IPS-NIHi11 (cell line): ENCODE measurements at places on chromosomes 7 and 10.
A peak's percentile ranks its signal among the peaks of the same experiment; 100 is the strongest.

DNA sequence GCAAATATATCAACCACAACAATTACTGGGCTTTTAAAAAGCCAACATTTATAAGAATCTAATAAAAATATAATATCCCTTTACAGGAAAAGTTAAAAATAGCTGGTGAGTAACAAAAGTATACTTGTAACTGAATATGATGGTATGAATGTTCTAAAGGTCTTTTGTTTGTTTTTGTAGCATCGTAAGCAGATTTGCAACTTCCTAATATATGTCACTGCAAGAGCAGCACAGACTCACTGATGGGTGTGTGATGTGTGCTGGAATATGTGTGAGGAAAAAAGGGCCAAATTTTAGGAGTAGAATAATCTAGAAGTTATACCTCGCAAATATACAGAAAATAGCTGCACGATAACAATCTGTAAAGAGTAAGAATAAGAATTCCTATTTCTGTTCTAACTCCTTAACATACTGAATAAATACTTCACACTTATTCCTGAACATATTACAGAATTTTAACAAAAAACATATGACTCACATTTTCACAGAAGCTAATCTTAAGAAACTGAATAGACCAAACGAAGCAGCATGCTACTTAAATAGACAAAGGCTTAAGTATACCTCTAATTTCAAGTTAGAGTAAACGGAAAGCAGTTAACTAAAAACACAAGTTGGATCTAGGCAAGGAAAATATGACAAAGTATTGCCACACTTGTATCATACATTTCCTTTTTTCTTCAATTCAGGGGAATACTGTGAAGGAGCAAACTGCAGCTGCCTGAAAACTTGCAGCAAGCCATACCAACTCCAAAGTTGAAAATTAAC is 9.6 kb downstream of the ETV1 start:
- no peak for DNase-seq

DNA sequence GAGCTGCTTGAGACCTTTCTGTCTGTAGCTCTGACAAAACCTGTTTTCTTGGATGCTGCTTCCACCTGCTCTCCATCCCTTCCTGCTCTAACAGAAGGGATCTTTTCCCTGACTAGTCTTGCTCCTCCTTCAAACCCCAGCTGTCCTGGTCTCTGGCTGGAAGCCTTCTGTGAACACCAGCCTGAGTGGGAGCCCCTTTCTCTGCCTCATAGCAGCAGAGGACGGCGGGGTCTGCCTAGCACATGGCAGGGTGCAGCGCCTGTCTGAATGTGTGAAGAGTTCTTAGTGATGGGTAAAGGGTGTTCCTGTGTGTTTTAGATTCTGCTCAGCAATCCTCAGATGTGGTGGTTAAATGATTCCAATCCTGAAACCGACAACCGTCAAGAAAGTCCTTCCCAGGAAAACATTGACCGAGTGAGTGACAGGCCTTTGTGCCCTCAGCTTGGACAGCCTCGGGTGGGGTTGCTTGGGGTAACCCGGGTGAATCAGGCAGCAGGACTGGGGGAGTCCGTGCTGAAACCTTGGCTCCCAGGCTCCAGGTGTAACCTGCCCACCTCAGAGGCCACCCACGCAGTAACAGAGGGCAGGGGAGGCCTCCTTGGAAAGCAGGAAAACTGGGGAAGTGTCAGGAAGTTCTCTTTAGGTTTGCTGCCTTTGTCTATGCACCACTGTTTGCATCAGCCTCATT is 34.1 kb downstream of the NUB1 start:
- no peak for DNase-seq

DNA sequence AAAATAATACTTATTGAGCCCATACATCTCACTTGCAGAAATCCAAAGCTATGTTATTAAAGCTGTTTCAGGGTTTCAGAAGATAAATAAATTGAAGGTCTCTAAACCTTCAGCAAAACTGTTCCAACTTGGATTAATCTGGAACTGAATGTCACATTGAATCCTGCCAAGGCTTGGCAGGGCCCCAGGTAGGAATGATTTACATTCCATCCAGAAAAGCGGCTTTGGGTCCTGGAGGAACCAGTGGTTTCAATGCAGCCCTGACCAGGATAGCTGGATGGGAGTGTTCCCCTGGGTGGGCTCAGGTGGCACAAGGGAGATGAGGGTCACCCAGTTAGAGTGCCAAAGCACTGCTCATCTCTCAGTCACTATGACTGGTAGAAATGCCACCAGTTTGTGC is 37.0 kb upstream of the TMEM72 start:
- DNase-seq: no peak

DNA sequence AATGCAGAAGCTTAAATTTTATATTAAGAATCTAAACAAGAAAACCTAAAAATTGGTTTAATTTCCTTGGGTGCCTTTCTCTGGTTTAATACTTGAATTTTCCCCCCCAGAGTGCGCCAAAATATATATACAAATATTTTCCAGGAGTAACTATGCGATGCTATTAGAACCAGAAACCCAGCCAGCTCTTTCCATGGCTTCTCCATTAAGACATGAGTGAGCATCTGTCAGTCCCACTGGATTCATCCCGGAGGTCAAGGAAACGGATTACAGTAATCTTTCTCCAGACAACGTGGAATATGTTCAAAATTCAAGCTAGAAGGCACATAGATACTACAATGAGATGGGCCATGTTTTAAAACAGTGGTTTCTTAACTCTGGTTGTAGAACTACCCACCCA is 148.8 kb downstream of the TAX1BP1 start:
- no peak for DNase-seq

DNA sequence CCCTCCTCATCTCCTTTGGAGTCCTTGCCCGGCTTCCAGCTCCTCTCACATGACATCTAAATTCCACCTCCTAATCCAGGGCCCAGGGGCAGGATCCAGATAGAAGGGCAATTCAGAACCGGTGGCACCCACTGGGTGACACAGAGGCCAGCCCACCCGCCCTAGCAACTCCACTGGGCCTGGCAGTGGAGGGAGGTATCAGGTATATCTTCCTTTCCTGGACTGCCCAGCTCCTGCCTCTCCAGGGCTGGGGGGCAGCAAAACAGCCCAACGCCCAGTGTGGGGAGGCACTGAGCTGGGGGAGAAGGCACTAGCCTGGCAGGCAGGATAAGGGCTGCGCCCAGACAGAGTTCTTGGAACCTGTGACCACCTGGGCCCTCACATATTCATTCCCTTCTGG is 10.4 kb upstream of the TRIM8 start:
- no peak for DNase-seq

- no peak for DNase-seq
These were observed 57.0 kb upstream of the ARL4A start for GRCh38 chr7:12630513-12630819.

DNA sequence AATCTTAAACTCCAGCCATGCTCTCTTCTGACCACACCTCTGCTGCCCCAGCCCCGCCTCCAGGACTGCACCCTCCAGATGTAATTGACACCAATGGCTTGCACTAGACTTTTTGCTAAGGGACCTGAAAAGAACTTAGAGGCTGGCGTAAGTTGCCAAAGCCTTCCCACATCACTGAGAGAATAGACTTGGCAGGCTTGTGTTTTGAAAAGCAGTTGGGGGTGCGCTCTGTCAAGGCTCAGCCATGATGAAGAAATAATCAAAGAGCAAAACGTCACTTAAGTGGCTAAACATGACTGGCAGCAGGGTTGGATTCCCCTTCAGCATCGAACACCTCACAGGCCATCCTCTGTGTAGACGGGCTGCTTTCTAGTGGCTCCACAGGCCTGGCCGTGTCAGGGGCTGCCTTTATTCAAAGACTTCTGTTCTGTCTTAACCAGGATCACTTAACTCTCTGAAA is 195.2 kb upstream of the C7orf33 start:
- peak; percentile 37 for DNase-seq

DNA sequence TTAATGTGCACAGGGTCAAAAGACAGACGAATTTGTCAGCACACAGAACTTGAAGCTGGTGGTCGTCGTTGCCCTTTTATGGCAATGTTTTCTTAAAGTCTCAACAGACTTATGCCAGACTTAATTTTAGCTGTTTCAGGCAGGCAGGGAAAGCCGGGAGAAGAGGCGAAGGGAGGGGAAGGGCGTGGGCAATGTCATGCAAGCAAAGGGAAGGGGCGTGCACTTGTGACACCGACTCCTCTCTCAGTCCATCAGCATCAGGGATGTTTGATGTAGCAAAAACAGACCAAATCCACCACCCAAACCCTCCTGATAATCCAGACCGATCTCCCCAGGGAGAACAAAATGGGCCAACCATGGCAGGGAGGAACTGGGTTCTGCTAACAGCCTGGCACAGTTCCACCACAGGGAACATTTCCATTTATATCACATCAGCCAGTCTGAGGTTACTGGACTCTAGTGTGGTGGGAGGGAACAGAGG is 118.1 kb upstream of the RHEB start:
- DNase-seq: no peak

DNA sequence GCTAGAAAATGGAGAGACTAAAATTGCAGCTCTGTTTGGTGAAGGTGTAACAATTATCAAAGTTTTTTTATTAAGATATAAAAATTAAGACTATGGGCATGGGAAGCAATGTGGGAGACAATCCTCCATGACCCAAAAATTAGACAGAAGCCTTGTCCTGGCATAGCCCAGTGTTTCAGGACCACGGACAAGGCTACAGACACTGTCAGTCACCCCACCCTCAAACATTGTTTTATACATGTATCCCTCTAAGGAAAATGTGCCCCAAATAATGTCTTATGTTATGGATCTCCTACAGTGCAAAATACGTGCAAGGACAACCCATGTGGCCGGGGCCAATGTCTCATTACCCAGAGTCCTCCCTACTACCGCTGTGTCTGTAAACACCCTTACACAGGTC is 24.0 kb downstream of the HABP2 start:
- peak; percentile 62 for DNase-seq

GRCh38 chr7:39451901-39452300 is 114.3 kb upstream of the YAE1 start:
- DNase-seq: no peak

- no peak for DNase-seq
These were observed 204.0 kb downstream of the MAD1L1 start for GRCh38 chr7:2028733-2029132.

- peak; percentile 39 for DNase-seq
These were observed 60.7 kb downstream of the CD36 start for GRCh38 chr7:80699045-80699638.

DNA sequence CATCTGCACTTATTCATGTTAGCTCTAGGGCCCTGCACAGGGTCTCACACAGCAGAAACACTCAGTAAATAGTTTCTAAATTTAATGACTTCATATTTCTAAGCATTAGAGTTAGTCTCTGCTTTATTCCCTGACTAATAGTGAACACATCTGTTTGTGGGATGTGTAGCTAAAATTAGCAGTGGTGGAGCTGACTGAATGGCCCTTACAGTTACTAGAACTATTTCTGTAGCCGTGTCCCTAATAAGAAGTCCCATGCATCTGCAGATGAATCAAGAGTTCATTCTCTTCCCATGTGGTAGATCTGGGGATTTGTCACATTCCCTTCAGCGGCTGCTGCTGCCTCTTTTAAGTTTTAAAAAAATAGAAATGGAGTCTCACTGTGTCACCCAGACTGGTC is 11.7 kb downstream of the MAP3K8 start:
- DNase-seq: no peak

GRCh38 chr7:128830231-128831177 is at the start of gene FLNC:
TSS of gene FLNC (plus strand) at chr7:128830406. CDS start at chr7:128830638, 232 bp downstream.
- DNase-seq: peak; percentile 60

GRCh38 chr7:67301667-67302066 is 305.0 kb downstream of the TYW1 start:
- DNase-seq: no peak
